ENCODE measurements at places on chromosomes 1 and 21.

- DNase-seq: no peak
These were observed 8.4 kb downstream of the ERO1B start for GRCh38 chr1:236273358-236273757.

DNA sequence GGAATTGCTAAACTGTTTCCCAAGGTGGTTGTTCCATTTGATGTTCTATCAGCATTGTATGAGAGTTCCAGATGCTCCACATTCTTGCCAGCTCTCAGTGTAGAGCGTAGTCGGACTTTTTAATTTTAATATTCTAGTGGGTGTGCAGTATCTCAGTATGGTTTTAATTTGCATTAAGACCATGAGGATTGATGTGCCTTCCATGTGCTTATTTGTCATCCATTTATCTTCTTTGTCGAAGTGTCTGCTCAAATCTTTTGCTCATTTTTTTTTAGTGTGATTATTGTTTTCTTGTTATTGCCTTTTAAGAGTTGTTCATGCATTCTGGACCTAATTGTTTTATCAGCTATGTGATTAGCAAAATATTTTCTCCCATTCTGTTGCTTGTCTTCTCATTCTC lies 13.8 kb upstream of the GUCA2B start:
- DNase-seq: no peak

DNA sequence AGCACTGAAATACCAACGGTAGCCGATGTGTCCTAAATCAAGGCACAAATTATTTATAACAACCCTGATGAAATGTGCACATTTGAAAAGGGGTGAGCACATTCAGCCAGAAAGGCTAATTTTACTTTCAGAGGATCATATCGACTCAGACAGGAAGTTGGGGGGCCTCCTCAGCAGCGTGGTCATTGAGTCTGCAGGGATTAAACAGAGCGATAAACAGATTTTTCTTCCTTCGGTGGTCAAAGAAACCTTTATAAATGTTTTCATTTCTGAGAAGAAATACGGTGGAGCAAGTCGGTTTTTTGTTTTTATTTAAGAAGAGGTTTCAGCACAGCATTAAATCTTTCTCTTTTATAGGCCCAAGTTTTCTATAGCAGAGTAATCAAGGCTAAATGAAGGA lies 45.7 kb downstream of the PGM1 start:
- DNase-seq: no peak

DNA sequence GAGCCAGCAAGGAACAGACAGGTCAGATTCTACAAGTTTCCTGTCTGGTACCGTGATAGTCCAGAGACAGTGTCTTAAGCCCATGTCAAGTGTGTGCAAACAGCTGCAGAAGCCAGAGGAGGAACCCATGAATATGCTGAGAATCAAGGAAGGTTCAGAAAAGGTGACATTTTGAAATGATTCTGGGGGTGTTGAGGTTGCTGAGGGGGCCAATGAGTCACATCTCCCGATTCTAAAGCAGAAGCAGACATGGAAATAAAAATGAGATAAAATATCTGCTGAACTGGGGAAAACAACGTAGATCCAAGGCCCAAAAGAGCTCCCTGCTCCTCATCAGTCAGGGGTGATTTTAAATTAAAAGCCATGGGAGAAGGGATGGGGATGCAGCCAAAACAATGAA lies 15.8 kb upstream of the SYT6 start:
- DNase-seq: no peak

- no peak for DNase-seq
These were observed 30.0 kb upstream of the OPRD1 start for GRCh38 chr1:28782011-28782410.

DNA sequence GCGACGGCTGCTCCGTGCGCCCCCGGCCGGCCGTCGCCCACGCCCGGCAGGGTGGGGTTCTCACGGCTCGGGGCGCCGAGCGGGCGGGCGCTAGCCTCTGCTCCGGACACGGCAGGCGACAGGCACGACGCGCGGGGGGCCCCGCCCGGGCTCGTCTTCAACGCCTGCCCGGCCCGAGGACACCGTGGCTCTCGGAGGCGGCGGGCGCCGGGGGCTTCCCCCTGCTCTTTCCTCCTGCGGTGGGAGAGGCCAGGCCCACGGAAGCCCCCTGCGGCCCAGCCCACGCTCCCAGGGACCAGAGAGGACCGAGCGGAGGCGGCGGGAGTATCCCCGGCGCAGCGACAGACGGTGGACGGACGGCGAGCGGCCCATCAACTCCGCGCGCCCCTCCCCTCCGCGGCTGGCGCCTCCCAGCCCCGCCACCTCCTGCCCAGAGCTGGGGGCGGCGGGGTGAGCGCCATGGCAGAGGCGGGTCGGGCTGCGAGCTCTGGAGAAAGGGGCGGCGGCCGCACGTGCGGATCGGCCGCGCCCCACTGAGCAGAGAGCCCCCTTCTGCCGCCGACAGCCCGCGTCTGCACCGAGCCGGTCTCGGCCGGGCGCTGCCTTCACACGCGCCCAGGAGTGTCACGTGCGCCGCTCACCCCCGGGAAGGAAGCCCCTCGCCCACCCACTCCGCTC lies at the start of the genes SHE and TDRD10:
TSS of gene SHE (minus strand) at position 347 of the 678 bp plus-strand sequence. CDS start 386 bp downstream, outside the sequence.
TSS of gene TDRD10 (plus strand) at position 154 of the 678 bp plus-strand sequence. CDS start 4,685 bp downstream, outside the sequence.
- no peak for DNase-seq

DNA sequence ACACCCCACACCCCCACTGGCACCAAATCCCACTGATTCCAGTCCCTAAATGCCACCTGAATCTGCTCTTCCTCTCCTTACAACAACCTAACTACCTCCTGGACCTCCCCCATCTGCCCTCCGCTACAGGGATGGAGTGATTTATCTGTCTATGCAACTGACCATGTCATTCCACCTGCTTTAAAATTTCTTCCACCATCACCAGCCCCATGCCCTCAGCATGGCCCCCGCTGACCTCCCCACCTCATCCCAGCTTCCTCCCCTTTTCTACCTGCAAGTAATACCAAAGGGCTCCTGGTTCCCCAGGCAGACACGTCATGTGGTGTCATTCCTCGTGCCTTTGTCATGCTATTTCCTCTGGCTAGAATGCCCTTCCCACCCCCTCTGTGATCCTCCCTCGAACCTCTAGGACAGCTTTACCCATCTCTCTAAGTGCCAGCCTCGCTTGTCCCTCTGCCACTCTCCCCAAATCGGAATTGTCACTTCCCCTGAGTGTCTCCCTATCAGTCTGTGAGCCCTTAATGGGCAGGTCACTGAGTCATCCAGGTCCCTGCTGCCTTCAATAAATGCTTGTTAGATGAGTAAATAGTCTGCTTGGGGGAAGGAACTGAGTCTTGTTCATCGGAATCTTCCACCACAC lies 3.7 kb downstream of the GJB4 start:
- DNase-seq: no peak

DNA sequence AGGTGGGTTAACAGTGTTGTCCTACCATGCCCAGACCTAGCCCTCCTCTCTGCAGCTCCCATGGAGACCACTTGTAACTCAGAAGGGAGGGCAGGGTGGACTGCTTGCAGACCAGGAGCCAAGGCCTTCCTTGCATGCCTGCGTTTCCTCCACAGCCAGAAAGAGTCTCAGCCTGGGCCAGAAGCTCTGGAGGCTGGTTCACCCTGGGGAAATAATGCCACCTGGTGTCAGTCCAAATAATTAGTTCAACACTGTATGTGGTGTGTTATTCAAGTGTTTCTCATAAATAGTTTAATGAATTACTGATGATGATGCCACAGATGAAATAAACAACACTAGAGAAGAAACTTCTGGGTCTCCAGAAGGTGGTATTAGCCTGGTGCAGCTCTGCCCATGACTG lies 16.9 kb upstream of the VANGL1 start:
- no peak for DNase-seq

GRCh38 chr1:201004732-201005131 lies 18.8 kb downstream of the KIF21B start:
- DNase-seq: no peak

DNA sequence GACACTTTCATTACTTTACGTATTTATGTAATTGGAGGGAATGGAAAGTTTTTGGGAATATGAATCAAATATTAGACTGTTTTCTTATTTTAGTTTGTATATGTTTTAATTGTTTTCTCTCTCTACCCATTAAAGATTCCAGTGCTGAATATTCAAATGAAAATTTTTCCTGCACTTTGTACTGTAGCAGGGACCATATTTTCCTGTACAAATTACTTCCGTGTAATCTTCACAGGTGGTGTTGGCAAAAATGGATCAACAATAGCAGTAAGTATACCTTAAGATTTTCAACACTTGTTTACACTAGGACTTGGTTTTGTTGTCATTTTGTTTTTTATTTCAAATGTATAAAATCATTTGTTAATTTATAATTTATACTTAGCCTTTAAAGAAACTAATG lies 18.4 kb downstream of the DENND2D start:
- DNase-seq: no peak

- DNase-seq: no peak
These were observed 55.8 kb upstream of the CLDN14 start for GRCh38 chr21:36535618-36536241.

DNA sequence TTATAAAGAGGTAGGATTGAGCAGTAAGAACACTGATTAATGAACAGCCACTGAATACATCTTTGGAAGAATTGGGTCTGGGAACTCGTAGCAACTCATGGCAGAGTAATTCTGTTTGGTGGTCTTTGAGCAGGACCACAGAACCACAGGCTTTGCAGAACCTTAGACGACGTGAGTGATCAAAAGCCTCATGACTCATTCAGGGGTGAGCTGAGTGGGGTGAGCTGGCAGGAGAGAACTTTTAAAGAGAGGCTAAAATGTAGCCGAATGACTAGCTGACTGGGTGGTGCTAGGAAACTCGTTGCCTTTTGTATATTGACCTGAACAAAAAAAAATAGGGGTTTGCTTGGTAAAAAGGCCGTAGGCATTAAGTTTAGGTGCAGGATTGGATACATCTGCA lies 313.8 kb downstream of the TGFB2 start:
- no peak for DNase-seq

- no peak for DNase-seq
These were observed 54.0 kb downstream of the PGBD5 start for GRCh38 chr1:230371923-230372703.

DNA sequence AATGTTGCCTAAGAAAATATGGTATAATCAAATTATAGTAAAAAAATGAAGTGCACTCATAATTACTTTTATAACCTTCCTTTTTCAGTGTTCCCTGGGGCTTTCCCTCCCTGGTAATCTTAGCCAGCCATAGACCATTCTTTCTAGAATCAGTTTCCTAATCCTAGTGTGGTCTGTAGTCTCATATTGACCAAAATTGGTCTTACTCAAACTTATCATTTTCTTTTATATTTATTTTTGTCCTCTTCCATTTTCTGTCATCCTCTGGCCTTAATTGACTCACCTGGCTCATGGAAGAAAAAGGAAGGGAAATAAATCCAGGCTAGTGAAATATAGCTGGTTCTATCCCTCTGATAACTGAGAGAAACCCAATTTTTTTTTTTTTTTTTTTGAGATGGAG lies 70.9 kb upstream of the BMP8A start:
- no peak for DNase-seq

DNA sequence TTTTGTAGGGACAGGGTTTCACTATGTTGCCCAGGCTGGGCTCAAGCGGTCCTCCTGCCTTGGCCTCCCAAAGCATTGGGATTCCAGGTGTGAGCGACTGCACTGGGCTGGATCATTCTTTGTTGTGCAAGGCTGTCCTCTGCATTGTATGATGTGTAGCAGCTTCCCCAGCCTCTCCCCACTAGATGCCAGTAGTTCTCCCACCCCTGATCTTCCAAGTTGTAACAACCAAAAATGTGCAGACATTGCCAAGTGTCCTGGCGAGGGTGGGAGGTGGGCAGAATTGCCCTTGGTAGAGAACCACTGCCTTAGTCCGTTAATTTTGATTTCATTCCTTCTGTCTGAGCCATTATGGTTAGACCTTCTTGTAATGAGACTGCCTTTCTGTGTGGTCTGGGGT lies 7.2 kb downstream of the GALNT2 start:
- no peak for DNase-seq

GRCh38 chr1:173409613-173410012 lies 67.5 kb upstream of the PRDX6 start:
- no peak for DNase-seq

- DNase-seq: no peak
These were observed 132.2 kb downstream of the CLIC6 start for GRCh38 chr21:34800797-34801518.

DNA sequence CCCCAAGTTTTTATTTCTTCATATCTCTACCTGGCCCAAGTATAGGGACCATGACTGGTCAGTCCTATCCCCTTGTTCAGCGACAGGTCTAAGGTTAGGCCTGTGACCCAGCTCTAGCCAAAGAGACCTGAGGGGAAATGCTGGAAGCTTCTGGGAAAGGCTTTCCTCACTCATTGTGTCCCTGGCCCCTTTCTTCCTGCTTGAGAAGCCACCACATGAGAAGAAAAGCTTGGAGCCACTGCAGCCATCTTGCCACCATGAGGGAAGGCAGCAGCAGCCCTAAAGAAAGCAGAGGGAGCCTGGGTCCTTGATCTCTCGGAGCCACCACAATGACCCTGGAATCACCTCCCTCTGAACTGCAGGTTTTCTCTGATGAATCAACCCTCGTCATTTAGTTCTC lies 43.4 kb downstream of the ATF3 start:
- no peak for DNase-seq

DNA sequence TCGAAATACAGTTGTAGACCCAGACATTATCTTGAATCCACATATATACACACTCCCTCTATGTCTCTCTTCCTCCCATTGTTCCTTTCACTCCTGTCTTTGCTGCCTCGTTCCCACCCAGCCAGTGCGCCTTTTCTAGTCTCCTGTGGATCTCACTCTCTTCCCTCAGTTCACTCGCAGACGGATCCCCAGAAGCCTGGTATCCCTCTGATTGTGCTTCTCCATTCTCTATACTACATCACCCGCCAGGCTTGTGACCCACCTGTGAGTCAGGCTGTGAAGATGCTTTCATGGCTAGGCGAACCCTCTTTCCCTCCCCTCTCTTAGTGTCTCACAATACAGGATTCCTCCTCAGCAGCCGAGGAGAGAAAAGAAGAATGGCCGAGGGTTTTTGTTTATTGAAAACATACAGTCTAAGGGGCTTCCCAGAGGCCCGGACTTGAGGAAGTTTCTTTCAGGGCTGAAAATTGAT lies 1.5 kb downstream of the HCN3 start:
- DNase-seq: no peak

DNA sequence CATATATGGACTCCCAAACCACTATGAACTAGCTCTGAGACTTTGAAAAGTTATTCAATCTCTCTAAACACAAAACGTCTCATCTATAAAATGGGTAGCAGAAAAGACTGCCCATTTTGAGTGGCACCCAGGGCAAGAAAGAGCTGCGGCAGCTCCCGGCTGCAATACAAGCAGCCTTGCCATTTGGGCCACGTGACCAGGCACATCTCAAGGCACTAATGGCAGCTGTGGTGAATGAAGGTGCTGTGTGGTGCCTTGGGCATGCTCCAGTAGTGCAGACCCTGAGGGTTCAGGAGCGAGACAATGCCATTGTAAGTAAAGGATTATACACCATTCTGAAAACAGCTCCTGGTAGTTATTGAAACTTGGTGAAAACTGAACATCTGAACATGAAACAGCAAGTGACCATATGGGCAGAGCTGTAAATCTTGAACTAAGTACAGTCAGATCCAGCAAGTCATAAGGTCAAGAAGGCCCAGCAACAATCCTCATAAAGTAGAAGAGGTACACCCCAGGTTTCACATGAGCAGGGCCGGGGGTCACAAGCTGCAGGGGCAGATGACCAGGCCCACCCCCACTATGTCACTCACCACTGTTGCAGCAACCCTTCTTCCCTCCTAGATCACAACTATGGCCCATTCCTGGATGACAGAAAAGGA lies 39.4 kb upstream of the HIVEP3 start:
- no peak for DNase-seq

- DNase-seq: no peak
These were observed 135.3 kb downstream of the BRINP2 start for GRCh38 chr1:177306019-177306415.

GRCh38 chr1:113490384-113490783 lies 100.1 kb downstream of the MAGI3 start:
- no peak for DNase-seq
